ENCODE measurements at places on chromosomes 7 and 10.

DNA sequence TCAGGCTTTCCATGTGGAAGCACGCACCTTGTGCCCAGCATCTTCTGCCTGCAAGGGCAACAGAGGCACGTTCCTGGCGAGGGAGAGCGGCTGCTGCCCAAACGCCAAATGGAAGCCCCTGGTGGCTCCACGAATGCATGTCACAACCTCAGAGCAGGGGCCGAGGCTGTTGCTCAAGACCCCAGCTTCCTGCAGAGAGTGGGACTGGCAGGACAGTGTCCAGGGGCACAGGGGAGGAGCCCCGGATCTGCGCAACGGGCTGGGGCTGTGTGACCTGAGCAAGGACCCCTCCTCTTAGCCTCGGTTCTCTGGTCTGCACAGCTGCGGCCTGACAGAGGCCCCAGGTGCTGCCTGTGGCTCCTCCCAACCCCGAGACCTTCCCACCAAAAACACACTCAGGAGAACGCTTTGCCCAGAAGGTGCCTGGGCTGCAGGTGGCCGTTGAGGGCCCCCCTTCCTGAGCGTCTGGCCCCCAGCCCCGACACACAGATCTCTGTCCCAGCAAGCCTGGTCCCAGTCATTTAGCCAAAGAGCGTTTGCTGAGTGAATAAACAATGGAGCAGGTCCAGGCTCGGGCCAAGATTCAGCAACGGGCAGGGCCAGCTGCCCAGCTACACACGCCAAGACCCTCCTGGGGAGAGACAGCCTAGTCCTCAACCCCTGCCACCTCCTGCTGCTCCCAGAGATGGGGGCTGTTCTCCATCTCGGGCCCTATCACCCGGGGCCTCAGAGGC lies 1.2 kb downstream of the MICALL2 start:
- DNase-seq, result no peak

GRCh38 chr7:128166603-128167041 lies 74.5 kb upstream of the LEP start:
- DNase-seq, result no peak

GRCh38 chr10:132151951-132152505 lies 34.7 kb upstream of the DPYSL4 start:
- DNase-seq, result no peak

GRCh38 chr7:106965108-106965507 lies 79.4 kb upstream of the PRKAR2B start:
- no peak for DNase-seq

DNA sequence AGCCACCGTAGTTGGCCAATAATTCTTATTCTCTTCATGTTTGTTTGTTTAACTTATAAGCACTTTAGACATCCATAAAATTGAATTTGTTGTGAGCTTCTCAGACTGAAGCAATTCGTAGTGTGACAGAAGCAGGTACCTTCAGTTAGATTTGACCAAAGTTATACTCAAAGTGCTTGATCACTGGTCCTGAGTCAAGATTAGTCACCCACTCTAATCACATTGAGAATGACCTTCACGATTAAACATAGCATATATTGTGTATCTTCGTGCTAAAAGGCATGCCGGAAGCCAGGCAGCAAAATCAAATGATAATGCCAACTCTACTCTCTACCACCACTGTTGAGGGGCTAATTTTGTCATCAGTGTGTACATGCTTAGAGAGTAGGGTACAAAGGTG lies 763.7 kb upstream of the MBL2 start:
- DNase-seq, result no peak

GRCh38 chr7:159141660-159142059 lies 3.0 kb downstream of the VIPR2 start:
- no peak for DNase-seq

- no peak for DNase-seq
These were observed 65.6 kb downstream of the DOCK4 start for GRCh38 chr7:112140600-112140999.

DNA sequence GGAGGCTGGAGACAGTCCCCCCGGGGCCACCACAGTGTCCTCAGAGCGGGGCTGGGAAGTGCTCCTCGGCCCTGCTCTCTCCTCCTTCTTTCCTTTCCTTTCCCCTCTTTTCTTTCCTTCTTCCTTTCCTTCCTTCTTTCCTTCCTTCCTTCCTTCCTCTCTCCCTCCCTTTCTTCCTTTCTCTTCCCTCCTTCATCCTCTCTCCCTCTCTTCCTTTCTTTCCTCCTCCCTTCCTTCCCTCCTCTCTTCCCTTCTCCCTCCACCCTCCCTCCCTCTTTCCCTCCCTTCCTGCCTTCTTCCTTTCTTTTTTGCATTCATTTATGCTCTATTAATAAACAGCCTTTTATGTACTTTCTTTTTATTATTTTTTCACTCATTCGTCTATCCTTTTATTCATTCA lies 127.1 kb upstream of the TCERG1L start:
- no peak for DNase-seq

- no peak for DNase-seq
These were observed 128.6 kb downstream of the ADCY1 start for GRCh38 chr7:45702751-45703150.

- no peak for DNase-seq
These were observed 45.3 kb downstream of the TSPAN15 start for GRCh38 chr10:69496352-69497230.

DNA sequence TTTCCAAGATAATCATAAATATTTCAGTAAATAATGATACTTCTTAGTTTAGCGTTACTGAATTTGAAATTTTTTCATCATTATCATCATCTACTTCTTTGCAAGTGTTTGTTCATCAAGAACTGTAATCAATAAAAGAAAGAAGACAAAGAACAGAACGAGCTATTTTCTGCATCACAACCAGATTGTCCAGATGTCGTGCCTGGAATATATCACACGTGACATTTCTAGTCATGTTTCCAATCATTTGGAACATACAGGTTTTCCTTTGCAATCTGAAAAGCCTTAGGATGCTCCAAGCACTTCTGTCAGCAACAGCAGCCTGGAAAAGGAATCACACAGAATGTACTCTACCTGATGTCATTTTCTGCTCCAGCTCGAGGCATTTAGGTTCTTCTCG lies 107.4 kb downstream of the FAM107B start:
- DNase-seq, result no peak

DNA sequence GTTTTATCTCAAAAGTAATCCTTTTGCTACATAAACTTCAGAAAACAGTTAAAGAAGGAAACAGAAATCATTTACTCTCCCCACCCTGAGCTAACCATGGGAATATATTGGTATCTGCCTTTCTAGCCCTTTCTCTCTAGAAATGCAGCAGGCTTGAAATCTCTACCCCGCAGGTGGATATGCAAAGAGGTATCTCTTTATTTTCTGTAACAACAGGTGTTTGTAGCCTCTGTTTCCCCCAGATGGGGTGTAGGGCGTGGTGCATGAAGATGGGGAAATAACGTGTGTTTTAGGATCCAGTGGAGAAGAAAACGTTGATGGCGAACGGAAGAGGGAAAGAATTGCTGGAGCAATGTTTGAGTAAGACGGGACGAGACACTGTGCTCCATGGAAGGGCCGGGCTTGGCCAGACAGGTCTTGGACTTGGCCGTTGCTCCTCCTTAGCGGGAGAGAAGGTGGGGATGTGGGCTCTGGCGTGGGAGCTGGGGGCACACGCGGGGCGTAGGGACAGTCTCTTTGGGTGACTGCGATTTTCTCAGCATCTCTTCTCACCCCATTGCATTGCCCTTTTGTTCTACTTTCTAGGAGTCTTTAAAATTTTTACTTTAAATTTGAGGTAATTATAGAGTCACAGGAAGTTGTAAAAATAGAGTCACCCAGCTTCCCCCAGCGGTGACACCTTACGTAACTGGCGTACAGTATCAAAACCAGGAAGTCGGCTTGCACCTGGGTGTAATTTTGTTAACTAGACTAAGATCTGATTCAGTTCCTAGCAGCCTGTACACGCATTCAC lies 82.9 kb downstream of the ELFN1 start:
- DNase-seq, result no peak

- no peak for DNase-seq
These were observed 13.6 kb downstream of the CCSER2 start for GRCh38 chr10:84341983-84342382.
